CD4-positive, alpha-beta T cell treated with Interleukin-17A for 4 hours (primary cell): ENCODE measurements at places on chromosomes 2 and 18.
A peak's percentile ranks its signal among the peaks of the same experiment; 100 is the strongest.

DNA sequence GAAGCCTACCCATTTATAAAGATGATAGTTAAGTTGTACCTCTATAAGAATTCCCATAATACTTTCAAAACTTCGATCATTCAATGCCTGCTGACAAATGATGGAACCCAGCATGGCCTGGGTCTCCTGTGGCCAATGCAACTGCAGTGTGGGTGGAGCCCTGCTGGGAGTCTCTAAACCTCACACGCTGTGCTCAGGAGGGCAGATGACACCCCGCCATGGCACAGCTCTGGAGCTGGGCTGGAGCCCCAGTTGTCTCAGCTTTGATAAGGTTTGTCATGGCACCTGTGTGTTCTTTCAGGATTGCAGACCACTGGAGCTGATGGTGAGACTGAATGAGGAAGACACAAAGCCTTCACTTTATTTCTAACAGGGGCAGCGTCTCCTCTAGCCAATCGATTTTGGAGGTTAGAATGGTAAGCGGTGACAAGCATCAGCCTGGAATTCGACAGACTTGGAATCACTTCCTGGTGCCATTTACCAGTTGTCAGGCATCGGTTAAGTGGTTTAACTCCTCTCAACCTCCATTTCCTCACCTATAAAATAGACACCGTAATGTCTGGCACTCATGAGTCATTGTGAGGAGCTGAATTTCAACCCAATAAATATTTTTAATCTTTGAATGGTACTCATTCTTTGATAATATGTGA lies 383.6 kb upstream of the SALL3 start:
- DNase-seq, result no peak

- DNase-seq, result no peak
Measured at GRCh38 chr2:12325806-12326205, 390.9 kb upstream of the TRIB2 start.

GRCh38 chr18:72155327-72155726 lies 388.8 kb downstream of the CBLN2 start:
- DNase-seq, result no peak

DNA sequence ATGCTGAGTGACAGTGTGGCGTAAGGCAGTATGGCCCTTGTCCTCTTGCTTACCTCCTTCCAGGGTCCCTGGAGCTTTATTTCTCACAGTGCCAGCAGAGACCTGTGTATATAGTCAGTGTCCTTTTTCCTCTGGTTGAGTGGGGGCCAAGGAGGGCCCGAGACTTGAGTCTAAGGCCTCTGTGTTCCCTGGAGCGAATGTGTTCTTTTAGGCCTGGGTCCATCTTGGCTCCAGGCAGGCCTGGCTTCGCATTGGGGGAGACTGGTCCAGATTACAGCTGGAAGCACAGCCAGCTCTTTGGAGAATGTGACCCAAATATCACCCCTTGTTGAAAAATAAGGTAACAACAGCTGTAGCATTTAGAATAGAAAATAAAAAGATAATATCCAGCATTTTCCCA lies 5.0 kb downstream of the VAMP5 start:
- DNase-seq, result no peak

DNA sequence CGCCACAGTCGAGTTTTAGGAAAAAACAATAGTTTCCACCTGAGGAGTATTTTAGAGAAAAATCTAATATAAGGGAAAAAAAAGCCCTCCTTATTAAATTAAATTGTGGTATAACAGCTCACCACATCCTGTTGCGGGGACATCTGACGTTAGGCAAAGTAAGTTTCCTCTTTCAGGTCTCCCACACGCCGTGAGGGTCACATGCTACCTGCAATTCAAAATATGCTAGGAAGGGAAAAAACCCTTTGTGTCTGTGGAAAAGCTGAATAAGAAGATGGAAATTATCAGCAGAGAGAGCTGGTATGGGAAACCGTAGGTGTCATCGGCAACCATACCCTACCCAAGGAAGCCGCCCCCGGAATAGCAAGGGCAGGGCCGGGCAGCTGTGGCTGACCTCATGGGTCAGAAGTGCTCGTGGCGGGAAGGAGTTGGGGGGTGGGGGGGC lies 128.0 kb downstream of the NFATC1 start:
- DNase-seq, result peak; percentile 74

DNA sequence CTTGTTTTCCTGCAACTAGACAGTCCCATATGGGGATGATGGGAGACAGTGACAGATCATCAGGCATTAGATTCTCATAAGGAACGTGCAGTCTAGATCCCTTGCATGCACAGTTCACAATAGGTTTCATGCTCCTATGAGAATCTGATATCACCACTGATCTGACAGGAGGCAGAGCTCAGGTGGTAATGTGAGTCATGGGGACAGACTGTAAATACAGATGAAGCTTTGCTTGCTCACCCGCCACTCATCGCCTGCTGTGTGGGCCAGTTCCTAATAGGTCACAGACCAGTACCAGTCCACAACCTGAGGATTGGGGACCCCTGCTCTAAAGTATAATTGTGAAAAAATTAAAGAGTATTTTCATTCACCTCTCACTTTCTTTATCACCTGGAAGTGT lies 23.6 kb upstream of the RAB1A start:
- DNase-seq, result no peak

DNA sequence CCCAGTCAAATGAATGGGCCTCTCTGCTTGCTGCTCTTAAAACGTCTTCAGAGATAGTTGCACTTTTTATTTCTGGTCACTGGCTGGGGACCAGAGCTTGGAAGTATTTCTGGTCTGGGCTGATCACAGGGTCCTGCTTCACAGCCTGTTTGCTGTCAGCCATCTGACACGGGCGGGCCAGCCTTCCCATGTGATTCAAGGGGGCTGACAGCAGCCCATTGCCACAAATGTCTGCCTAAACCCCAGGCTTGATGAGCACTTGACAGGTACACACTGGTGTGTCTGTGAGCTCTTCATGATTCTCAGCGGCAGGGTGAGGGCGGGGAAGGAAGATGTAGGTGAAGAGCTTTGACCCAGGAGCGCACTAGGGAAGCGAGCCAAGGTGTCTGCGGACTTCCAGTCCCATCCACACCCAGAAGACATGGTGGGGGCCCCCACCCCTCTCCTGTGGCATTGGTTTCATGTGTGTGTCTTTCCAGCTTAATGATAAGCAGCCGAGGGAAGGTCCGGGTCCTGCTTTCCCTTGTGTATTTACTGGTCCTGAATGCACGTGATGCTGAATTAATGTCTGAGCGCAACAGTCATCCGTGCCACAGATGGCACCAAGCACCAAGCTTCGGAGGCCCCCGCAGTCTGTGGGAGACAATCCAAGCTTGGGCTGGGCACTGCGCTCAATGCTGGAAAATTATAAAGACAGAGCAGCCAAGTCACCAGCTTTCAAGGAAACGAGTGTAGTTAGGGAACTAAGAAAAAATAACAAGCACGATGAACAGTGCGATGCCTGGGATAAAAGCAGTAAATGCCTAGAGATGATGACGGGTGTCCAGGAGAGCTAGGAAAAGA lies 73.3 kb downstream of the SH3BP4 start:
- no peak for DNase-seq

GRCh38 chr2:166082736-166083135 lies 45.1 kb downstream of the SCN1A start:
- DNase-seq, result no peak

- DNase-seq, result no peak
Measured at GRCh38 chr2:239233576-239233975, 167.2 kb downstream of the HDAC4 start.

- no peak for DNase-seq
Measured at GRCh38 chr18:76521417-76522121, 26.5 kb upstream of the ZNF516 start.

DNA sequence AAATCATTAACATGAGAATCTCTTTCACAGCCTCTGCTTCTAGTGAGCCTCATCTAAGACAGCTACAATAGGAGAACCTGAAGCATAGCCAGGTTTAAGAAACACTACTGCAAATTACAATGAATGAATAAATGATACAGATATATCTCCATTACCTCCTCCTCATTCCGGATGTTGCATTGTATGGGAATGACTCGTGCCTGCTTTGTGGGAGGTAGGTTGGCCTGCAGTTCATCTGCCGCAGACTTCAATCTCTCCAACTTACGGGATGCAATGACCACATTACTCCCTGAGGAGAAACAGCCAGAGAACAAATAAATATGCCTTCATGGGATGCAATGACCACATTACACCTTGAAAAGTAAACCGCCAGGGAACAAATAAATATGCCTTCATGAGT lies 15.4 kb downstream of the PECR start:
- DNase-seq, result no peak

DNA sequence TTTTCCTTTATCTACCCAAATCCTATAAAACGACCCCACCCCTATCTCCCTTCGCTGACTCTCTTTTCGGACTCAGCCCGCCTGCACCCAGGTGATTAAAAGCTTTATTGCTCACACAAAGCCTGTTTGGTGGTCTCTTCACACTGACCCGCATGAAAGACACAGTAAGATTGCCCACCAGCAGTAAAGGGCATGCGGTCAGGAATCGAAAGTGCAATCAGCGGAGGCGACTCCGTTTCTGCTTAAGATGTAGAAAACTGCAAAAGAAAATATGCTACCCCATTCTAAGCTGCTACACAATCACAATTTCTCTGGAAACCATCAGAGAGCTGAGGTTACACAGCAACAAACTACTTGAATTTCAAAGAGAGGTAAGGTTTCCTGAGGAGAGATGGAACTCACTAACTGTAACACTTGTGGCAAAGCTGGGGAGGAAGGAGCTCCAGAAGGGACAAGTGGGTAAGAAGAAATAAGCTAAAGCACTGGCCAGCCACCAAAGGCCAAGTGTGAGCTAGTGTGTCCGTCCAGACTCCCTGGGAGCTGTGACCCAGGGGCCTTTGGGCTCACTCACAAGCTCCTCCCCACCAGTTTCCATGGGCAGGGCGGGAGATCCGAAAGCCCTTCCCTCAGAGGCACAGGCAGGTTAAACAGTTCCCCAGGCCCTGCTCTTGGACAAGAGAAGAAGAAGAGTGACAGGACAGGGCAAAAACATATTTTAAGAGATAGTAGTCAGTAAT lies 72.8 kb upstream of the TGFA start:
- DNase-seq, result no peak

DNA sequence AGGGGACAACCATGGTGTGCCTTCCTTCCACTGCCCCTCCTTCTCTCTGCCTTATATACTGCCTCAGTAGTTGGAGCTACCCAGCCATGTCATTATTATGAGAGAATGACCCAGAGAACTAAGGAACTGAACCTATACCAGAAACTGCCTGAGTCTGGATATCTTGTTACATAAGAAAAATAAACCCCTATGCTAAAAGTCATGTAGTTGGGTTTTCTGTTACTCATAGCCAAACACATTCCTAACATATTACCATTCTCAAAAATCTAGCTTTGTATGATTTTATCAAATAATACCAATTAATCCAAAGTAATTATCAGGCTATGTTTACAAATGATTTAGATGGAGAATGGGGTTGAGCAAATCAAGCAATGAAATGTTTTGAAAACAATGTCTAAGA lies 15.0 kb upstream of the KLF7 start:
- no peak for DNase-seq

GRCh38 chr2:40488101-40488601 lies 36.3 kb upstream of the SLC8A1 start:
- no peak for DNase-seq

- DNase-seq, result no peak
Measured at GRCh38 chr2:142223309-142223708, 92.5 kb upstream of the LRP1B start.

GRCh38 chr2:118808429-118808809 lies 39.0 kb downstream of the EN1 start:
- DNase-seq, result no peak

DNA sequence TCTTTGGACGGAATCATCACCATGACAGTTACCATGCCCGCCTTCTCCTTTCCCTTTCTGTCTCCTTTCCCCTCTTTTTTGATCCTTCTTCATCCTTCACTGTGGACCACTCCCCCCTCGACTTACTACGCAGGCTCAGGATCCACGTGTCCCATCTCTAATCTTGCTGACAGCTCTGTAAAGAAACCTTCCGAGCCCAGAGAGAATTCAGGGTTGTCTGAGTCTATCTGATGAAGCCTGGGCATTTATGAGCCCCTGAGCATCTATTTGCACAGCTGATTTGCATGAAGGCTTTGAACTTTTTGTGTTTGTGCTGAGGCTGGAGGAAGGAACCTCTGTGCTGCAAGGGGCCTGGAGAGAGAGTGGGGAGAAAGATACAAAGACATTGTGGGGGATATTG lies 50.7 kb downstream of the CIB4 start:
- no peak for DNase-seq

GRCh38 chr2:43519643-43520221 lies 76.1 kb downstream of the THADA start:
- DNase-seq, result no peak

- DNase-seq, result no peak
Measured at GRCh38 chr2:236365258-236366048, 101.2 kb upstream of the ASB18 start.

DNA sequence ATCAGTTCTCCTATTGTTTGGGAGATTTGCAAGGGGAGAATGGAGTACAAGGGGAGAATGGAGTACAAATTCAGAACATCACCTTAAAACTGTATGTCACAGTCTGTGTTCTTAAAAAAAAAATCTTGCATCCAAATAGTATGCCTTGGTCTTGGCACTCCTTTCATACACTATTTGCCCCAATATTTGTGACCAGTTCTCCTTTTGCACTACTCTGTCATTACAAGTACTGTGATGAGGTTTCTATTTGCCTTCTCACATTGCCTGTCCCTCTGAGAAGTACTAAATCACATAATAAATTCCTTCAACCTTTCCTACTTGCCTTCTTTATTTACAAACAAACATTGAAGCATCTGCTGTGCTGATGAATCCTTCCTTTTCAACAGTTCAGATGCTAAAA lies 36.0 kb upstream of the NCK2 start:
- DNase-seq, result no peak

- DNase-seq, result no peak
Measured at GRCh38 chr2:7915302-7916091, 766.4 kb upstream of the ID2 start.

DNA sequence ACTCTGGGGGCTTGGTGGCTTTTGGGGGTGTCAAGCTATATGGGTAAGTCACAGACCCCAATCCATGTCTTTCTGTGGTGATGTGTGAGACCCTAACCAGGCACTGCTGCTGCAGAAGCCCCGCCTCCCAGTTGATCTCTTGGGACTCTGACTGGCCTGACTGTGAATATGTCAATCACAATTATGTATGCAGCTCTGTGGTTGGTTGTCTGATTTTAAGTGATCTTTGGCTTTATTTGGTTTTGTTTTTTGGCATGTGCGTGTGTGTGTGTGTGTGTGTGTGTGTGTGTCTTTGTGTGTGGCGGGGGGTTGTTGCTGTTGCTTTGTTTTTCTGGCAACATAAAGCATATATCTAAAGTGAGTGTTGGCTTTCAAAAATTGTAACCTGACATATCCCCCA lies 78.5 kb upstream of the GLS start:
- DNase-seq, result no peak
